ENCODE measurements at places on chromosomes 13 and 19.

DNA sequence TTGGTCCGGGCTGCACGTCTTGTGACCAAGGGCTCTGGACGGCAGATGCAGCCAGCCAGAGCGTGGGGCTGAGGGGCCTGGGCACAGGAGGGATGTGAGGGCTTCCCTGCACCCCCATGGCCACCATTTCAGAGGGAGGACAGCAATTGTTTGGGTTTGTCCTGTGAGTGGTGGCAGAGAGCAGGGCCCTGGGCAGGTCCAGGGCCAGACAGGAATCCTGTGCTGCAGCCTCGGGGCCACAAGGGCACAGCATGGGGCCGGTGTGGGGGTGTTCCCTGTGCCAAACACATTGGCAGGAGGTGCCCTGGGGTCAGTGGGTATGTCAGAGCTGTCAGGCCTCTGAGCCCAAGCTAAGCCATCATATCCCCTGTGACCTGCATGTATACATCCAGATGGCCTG is 32.2 kb downstream of the WTIP start:
- no peak for DNase-seq

GRCh38 chr13:67827992-67828391 is 597.9 kb upstream of the PCDH9 start:
- DNase-seq, result no peak

- no peak for DNase-seq
Measured at GRCh38 chr13:108369412-108369811, 99.9 kb downstream of the TNFSF13B start.

DNA sequence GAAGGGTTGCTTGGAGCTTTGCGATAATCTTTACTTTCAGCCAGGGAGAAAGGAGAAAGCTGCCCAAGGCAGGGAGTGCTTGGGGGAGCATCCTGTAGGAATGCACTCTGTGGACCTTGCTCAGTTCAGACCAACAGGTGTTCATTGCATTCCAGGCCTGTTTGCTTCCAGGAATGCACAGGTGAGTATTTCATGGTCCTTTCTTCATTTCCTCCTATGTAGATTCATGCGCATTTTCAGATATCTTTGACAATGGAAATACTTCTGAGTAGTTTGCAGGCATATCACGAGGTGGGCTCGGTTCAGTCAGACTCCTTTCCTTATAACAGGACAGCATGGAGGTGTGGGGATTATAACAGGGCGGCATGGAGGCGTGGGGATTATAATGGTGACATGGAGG is 254.8 kb downstream of the FGF9 start:
- DNase-seq, result no peak

DNA sequence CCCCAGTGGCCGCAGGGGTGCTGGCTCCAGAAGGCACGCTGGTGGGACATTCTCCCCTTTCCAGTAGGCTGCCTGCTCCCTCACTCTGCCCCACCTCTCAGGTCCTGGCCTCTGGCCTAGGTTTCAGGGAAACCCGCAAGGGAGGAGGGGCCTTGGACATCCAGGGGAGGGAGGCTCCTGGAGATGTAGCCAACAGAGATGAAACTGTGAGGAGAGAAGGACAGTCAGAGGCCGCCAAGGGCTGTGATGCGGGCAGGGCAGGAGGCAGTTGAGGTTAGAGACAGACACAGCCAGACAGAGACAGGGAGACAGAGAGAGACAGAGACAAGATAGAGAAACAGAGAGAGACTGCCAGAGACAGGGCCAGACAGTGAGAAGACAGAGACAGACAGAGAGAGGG is 127.7 kb downstream of the UQCRFS1 start:
- no peak for DNase-seq

DNA sequence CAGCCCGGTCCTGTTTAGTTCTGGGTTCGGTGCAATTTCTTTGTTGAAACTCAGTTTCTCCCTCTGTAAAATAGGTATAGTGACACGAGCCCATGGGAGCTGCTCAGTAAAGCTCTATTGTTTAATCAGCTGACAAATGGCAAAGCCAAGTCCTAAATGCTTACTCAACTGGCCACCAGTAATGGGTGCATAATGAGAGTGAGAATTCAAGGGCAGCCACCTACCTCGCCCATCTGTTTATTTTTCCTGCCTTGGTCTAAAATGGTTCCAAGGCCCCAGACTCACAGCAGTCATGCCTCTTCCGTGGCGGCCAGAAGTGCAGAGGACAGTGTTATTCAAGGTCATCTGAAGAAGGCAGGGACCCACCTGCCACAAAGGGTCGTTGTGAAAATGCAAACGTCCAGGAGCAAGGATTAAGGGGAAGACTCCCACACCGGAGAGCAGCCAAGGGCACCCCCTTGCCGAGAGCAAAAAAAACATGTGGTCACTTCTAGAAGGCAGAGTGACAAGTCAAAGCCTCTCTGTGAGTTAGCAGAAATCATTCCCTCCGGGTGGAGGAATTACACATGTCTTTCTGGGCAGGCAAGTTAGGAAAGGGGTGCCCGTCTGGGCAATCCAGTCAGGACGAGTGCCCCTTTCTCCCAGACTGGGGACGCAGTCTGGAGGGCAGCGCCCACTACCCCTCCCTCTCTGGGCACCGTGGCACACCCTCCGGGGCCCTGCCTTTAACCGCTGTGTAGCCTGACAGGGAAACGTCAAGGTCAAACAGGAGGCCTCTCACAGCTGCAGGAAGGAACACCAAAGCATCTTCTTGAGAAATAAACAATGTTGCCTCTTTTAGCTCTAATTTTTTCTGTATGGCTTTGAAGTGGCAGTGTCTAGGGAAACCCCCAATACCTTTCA is 186.2 kb downstream of the FOXO1 start:
- DNase-seq, result no peak

GRCh38 chr13:105838231-105838630 is 697.2 kb downstream of the EFNB2 start:
- DNase-seq, result no peak

DNA sequence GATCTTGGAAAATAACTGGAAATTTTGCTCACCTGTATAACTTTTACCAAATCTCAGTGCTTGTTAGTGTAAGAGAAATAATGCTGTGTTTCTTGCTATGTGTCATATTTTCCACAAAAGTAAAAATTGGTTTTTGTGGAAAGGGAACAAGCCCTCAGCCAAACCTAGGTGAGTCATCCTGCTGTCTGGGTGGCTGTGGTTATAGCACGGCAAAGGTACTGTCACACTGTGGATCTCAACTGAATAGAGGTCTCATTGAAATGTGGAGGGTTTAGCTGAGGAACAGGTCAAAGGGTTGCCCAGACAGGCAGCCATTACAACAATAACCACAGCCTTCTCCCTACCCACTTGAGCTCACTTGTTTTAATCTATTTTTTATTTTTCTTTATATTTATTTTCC is 338.8 kb upstream of the DACH1 start:
- peak; percentile 60 for DNase-seq

- no peak for DNase-seq
Measured at GRCh38 chr19:58044391-58044790, 10.6 kb downstream of the ZSCAN1 start.

DNA sequence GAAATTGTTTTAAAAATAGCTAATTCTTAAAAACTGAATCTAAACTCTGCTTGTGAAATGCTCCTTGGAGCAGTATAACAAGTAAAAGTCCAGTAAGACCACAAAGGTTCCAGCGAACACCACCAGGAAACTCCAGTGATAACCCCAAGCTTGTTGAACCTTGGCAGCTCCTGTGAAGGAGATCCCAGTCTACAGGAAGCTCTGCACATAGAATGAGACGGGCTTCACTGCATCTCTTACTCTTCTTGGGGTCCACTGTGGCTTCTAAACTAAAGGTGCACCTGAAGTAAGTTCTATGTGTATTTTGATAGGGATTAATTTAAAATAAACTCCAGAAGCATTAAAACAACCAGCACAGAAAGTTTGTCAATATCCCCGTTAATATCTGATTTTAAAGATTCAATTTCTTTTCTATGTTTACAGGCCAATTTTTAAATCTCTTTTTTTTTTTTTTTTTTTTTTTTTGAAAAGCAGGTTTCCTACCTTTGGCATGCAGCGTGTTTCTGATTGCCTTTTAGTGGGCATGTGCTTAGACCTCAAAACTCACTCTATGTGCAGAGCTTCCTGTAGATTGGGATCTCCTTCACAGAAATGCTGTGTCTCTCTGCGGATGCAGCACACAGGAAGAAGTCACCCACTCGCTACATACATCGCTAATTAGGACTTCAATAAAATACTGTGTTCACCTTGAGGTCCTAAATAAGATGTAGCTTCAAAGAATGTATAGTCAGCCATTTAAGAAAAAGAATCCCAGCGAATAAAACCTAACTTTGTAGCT is 508.5 kb downstream of the KLF12 start:
- DNase-seq, result no peak

- no peak for DNase-seq
Measured at GRCh38 chr19:13319526-13319925, 169.3 kb downstream of the IER2 start.

GRCh38 chr13:98900442-98900841 is 77.4 kb downstream of the DOCK9 start:
- no peak for DNase-seq

DNA sequence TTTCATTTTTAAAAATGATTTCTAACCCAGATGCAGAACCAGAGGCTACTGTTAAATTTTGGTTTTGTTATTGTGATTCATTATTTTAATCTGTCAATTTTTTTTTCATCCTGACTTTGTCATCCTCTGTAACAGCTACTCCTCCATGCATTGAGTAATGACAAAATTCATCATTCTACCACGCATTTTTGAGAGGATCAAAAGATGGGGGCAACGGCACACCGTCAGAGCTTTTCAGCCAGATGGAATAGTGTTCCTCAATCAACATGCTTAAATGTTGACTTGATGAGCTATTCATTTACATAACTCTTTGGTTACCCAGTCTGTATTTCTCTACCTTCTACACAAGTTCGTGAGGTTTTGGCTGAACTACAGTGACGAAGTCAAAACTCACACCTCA is 486.3 kb downstream of the EFNB2 start:
- no peak for DNase-seq

DNA sequence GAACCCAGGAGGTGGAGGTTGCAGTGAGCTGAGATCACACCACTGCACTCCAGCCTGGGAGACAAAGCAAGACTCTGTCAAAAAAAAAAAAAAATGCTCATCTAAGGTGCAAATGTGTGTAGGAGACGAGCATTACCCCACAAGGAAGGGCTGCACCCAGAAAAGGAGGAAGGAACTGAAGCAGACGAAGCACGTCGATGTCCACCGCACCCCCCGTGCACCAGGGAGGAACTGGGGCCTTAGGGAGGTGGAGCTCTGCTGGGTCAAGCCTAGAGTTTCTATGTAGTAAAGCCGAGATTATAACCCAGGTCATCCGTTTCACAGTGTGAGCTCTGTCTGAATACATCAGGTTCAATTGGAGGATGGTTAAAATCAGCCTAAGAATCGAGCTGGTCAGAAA is 1.1 kb downstream of the VSTM1 start:
- DNase-seq, result no peak

DNA sequence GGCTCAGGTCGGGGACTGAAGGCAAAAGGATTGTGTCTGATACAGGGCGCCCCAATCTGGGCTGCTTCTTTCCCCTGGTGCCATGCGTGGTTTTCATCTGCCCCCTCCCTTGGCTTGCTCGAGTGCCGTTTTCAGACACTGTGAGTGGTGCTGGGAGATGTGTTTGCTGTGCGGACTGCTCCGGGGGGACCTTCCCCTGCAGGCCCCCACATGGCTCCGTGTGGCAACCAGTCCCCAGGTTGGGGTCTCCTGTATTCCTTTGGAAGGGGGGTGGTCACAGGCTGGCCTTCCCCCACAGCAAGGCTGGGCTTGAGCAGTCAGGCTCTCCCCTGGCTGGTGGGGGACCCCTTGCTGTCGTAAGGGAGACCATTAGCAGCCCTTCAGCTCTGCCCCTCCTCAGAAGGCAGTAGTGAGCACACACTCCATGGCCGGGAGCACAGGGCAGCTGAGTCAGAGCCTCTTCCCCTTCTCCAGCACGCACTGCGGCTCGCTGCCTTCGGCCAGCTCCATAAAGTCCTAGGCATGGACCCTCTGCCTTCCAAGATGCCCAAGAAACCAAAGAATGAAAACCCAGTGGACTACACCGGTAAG is 20.6 kb upstream of the QTRT1 start:
- no peak for DNase-seq

All from epithelial cell of esophagus (primary cell).